HCT116 (cell line): ENCODE measurements at places on chromosomes 1 and 21. TPM values are rescaled to one million over a fixed set of nuclear protein-coding genes. Genes with fewer than 3 reads are reported as not detected.

- no peaks in the 10 kb centered on the region for H3K27me3 ChIP-seq
- H3K36me3 ChIP-seq = no peaks in the 10 kb centered on the region
- no peaks in the 10 kb centered on the region for H3K4me1 ChIP-seq
- no peak overlapping the region for H3K4me3 ChIP-seq
- no peak overlapping the region for H3K27ac ChIP-seq
- no peak for DNase-seq
Measured at GRCh38 chr1:110084227-110085078, 14.0 kb upstream of the ALX3 start.

- no peaks in the 10 kb centered on the region for H3K36me3 ChIP-seq
- H3K4me3 ChIP-seq = no peak overlapping the region
- DNase-seq = no peak
- no peaks in the 10 kb centered on the region for H3K4me1 ChIP-seq
- no peak overlapping the region for H3K27ac ChIP-seq
- peaks cover 33% of the 10 kb centered on the region for H3K27me3 ChIP-seq
Measured at GRCh38 chr1:58157256-58157655, 389.3 kb downstream of the OMA1 start.

Gene INSRR
- not detected for total RNA-seq

Gene CD84
- total RNA-seq = 0.02 TPM

Gene LCE1F
- total RNA-seq = not detected
